Caki2 (cell line): ENCODE measurements at places on chromosomes 13 and 19.

DNA sequence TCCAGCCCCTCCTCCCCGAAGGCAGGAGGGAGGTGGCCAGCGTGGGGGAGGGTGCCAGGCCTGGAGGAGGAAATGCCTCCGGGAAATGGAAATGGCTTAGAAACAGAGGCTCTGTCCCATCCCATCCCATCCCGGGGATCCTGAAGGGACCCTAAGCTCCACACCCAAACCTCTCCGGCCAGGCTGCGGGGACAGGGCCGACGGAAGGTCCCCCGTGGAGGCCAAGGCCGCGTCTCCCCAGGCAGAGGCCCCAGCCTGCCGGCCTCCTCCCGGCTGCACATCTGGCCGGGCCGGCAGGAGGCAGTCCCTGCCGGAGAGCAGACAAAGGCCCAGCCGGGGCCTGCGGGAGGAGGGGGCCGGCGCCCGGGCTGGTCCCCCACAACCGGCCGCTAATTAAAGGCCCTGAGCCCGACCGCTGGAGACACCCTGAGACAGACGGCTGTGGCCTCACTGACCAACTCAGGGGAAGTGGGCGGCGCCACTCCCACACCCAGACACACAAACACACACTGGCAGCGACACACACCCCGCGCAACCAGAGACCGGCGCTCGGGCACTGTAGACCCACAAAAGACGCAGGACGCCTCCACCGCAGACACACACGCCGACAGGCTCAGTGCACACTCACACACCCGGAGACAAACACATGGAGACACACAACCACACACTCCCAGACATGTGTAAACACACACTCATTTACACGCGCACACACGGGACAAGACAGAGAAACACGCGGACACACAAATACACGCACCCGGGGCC, 1.1 kb downstream of the ADAMTS10 start:
- peak; percentile 58 for DNase-seq

DNA sequence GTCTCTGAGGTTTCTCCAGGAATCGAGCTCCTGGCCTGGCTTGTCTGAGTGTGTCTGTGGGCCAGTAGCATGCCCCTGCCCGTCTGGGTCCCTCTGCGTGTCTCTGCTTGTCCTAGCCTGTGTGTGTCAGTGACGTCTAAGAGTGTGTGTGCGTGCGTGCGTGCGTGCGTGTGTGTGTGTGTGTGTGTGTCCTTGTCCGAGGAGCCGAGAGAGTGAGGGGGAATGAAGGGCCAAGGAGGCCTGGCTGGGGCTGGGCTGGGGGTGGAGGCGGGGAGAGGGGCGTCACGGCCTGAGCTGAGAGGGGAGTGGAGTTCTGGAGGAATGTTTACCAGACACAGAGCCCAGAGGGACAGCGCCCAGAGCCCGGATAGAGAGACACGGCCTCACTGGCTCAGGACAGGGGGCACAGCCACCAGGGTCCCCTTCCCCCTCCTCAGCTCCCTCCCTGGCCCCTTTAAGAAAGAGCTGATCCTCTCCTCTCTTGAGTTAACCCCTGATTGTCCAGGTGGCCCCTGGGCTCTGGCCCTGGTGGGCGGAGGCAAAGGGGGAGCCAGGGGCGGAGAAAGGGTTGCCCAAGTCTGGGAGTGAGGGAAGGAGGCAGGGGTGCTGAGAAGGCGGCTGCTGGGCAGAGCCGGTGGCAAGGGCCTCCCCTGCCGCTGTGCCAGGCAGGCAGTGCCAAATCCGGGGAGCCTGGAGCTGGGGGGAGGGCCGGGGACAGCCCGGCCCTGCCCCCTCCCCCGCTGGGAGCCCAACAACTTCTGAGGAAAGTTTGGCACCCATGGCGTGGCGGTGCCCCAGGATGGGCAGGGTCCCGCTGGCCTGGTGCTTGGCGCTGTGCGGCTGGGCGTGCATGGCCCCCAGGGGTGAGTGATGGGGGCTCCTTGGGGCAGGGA, at the start of gene AXL:
TSS of gene AXL (plus strand) at position 609 of the 893 bp plus-strand sequence. CDS start at position 779, 170 bp downstream.
- peak; percentile 97 for DNase-seq

DNA sequence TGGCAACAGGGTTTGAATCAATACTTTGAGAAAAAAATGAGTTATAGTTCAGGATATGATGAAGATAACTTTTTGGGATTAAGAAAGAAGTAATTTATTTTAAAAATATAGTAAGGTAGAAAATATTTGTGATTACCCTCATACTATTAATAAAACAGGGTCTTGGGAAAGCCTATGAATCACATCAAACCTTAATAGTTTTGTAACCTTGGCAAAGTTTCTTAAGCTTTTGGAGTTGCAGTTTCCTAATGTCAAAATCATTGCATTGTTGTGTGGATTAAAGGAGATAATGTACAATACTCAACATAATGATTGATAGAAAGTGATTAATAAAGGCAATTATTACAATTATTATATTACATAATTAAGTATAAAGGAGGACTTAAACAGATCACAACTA, 149.0 kb downstream of the LMO7 start:
- DNase-seq, result no peak

DNA sequence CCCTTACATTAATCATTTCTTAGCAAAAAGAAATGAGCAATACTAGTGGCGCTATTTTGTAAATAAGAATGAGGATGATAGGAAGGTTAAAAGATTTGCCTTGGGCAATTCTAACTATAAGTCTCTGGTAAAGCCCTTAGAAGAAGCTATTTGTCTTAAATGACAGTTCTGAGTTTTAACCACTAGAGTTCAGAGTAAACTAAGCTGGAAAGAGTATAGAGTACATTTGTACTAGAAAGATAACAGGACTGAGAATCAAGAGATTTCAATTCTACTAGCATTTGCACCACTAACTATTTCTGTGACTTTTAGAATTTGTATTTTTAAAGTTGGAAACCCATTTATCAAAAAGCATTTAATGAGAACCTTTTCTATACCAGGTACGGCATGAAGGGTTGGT, 750.3 kb downstream of the OLFM4 start:
- no peak for DNase-seq

DNA sequence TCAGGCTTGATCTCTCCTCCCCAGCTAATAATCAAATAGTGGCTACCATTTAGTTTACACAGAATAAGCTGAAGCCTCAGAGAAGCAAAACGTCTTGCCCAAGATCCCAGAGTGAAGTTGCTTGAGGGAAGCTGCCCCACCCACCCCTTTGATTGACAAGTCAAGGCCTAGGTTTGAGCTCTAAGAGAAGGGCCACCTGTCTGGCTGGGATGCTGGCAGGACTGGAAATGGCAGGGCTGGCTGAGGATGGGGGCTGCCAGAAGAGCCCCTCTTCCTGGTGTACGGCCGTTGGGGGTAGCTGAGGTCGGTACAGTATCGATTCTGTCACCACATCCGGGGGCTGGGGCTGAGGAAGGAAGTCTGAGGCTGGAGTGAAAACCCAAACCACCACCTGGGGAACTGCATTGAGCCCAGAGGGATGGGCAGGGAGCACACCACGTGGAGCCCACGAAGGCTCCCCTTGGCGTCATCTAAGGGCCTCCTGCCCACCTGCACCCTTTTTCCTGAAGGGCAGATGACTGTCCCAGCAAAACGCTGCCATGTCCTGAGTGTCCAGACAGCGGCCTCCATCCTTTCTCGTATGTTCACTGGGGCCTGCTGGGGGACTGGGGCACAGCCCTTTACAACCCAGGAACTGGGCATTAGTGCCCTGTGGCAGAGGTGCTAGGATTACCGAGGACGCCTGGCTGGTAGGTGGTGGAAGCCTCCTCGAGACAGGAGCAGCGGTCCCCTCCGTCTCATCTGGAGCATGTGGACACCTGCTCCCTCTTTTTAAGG, 1.4 kb upstream of the PRKD2 start:
- no peak for DNase-seq

DNA sequence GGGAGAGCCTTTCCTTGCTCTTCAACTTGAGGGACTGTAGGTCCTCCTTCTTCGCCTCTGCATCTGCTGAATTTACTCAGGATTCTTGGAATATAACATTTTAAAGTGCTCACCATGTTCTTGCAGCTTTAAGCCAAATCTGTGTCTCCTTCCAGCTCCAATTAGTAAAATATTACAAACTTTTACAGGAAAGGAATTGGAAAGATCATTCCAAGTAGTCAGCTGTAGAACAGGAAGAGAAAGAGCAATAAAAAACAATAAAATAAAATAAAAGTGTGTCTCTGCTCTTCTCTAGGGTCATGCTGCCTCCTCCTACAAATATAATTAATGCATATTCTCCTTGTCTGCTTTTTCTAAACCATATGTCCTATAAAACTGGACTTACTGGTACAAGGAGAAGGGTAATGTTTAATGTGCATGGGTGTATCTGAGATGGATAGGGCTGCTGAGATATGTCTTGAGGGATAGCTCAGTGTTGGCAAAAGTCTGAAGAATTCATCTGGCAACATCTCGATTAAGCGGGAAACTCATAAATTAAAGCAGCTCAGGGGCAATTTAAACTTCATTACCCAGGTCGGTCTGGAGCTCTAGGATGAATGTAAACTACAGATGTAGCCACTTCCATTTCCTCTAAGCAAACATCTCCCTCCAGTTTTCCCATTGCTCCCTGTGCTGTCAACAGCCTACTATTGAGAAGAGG, 25.0 kb downstream of the ENOX1 start:
- DNase-seq, result no peak
